ENCODE measurements at places on chromosomes 13 and 19. TPM values are rescaled to one million over a fixed set of nuclear protein-coding genes. Genes with fewer than 3 reads are reported as not detected.

- no peak for DNase-seq
Measured at GRCh38 chr13:91154558-91155353, 192.7 kb upstream of the MIR17HG start.

DNA sequence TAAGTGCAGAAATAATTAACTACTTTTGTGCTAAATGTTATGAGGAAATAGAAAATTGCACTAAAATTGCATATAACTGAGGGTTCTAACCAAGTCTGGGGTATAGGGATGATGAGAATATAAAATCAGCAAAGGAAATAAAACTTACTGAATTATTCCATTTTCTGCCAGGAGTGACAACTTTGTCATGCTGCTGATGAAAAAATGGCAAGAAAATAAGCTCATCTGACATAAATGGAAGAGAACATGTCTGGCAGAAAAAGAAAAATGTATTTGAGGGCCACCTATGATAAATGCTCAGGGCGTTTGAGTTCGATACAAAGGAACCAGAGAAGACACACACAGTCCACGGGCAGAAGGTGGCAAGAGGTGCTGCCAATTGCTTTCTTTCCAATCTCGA, 78.2 kb downstream of the LHFPL6 start:
- DNase-seq: no peak

DNA sequence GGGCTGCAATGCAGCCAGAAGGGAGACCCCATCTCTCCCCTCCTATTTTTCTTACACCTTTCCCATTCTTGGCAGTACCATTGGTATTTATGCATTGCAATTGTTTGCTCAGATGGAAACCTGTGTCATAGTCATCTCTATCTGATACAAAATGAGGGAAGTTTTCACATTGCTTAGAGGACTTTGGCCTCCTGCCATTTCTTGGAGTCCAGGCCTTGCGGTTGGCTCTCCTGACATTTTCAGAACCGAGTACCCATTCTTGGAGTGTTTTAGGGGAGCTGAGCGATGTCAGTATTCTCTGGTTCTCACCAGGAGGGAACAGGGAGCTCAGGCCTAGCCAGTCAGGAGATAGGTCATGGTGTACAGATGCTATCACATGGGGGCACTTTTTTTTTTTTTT, 1.5 kb downstream of the SIN3B start:
- peak; percentile 40 for DNase-seq

DNA sequence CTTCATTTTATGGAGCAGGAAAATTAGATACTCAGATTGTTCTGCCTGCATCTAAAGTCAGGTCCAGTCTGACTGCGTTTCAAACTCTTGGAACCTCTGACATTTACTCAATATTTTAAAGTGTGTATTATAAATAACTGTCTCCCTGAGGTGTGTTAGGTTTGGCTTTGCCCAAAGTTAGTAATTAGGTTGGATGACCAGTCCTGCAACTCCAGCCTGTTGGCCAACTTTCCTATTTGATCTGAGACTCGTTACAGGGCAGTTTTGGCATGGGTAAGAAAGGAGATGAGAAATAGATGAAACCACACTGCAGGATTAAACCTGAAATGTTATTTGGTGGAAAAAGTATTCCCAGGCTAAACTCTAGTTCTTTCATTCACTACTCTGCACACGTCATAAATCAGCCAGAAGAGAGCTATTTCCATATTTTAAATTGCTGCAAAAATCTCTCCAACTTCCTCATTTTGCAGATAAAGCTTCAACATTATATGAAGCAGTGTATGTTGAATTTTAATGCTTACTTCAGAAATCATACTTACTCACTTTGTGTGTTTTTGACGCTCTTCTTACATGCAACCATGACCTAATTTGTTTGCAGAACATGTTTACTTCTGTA, 357.1 kb downstream of the DCT start:
- DNase-seq: no peak

DNA sequence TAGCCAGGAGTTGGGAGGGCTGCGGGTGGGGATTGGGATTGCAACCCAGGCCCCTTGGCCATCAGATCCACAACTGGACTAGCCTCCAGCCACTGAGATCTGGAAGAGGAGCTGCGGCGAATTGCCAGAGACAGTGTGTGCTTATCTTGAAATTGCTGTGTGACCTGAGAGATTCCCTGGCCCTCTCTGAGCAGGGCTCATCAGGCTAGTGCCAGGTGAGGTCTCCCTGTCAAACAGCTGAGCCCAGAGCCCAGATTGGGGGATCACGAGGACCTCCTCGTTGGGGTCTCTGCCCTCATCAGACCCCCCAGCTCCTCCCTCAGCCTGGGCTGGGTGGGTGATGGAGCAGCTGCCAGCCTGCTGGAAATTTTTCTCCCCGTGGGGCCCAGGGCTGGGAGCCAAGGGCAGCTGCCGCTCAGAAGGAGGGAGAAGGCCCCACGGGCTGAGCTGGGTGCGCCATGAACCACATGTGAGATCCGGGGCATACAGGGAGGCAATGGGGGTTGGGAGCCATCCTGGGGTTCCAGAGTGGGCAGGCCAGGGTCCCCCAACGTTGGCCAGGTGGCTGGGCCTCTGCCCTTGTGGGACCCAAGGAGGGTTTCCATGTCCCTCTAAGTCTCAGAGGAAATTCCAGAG, 7.2 kb downstream of the FUT5 start:
- no peak for DNase-seq

- DNase-seq: peak; percentile 11
Measured at GRCh38 chr13:79295906-79296706, 109.9 kb downstream of the RBM26 start.

- DNase-seq: peak; percentile 35
Measured at GRCh38 chr19:45591004-45591637, 6.5 kb upstream of the OPA3 start.

- DNase-seq: no peak
Measured at GRCh38 chr19:48879025-48879637, 6.9 kb downstream of the PPP1R15A start.

DNA sequence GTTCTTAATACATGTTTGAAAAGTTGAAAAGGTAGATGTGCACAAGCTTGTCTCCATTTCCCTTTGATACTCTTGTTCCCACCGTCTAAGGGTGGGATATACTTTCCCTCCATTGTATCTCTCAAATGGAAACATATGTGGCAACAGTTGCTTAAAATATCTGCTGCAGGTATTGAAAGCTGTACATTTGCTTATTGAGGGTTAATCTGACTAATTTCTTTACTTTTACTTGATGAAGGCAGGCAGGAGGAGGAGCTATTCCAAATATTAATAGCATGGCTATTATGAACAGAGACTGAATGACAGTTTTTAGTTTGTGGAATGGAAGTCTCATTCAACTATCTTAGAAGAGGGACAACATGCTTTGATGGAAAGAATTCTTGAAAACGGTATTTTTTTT, 103.8 kb downstream of the SLC10A2 start:
- no peak for DNase-seq

Gene GPC5
- 0.94 TPM for polyA plus RNA-seq

- DNase-seq: peak; percentile 75
Measured at GRCh38 chr13:110442930-110443621, 118.4 kb downstream of the RAB20 start.

GRCh38 chr13:79722885-79723445, 242.0 kb downstream of the NDFIP2 start:
- no peak for DNase-seq

GRCh38 chr19:4738734-4739133, 15.1 kb upstream of the DPP9 start:
- DNase-seq: no peak

DNA sequence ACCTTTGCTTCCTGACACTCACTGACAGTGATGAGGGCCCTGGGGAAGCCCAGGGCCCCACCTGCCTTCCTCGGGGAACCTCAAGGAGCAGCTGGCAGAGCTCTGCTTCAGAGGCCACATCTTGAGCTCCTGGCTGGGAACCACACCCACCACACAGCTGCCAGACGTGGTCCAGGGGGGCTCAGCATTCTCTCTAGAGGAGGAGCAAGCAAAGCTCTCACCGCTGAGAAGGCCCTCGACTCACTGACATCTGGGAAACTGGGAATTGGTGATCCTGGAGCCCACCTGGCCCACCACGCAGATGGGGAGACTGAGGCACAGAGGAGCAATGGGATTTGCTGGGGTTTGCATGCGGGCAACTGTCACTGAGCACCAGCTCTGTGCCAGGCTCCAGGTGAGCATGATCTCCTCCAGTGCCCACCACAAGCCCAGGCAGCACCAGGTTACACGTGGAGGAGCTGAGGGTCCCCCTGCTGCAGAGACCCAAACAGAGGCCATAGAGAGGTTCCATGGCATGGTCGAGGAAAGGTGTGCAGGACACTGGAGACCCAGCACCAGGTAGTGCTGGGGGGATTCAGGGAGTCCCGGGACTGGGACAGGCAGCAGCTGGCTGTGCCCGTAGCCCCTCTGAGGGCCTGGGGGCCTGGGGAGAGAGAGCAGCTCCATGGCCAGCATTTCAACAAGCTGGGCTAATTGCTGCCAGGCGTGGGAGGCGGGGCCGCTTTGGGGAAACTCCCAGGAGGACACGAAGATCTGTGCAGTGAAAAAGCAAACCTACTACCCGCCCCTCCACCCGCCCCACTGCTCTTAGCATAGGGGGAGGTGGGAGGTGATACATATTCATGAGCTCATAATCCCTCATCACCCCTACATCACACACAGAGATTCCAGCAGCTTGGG, 33.4 kb downstream of the PEPD start:
- no peak for DNase-seq

GRCh38 chr13:110055089-110055488, 251.9 kb downstream of the COL4A1 start:
- DNase-seq: peak; percentile 18
